ENCODE measurements at places on chromosomes 2 and 18.

- DNase-seq, result no peak
These were observed 43.2 kb upstream of the SPATS2L start for GRCh38 chr2:200263279-200263678.

GRCh38 chr2:140744379-140744778 is 1386.4 kb downstream of the LRP1B start:
- DNase-seq, result no peak

DNA sequence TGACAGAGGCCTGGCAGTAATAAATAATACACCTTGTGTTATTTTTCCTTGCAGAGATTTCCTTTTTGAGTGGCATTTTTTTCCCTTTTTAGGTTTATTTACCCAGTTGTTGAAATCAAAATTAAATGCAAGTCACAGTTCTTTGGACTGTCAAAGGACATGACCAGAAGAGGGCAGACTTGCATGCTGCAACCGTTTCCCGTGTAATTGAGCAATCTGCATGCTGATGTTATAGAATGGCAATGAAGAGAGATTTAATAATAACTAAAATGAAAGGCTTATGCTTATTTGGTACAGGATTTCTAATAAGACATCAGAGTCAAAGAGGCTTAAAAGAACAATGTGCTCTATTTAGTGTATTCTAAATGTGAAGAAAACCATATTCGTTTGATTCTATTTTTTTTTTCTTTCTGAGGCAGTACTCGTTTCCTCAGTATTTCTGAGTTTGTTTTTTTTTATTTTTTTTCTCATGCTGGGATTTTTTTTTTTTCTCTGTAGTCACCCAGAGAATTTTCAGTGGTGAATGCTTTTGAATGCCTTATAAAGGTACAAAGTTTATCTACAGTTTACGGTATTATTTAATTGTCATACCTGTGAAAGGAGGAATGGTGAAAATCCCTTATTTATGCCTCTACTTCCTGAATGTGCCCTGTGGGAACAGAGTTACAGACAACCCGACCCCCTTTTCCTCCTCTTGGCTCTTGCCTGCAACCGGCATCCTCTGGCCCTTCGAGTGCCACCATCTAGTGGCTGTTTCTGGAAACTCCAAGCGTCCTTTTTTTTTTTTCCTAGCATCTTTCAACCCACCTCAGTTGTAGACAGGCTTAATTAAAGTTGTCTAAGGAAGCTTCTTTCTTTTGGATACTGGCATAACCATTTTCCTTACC is 368.5 kb downstream of the LRRTM1 start:
- peak; percentile 72 for DNase-seq

- no peak for DNase-seq
These were observed 82.0 kb downstream of the SMAD7 start for GRCh38 chr18:48868468-48869466.

- DNase-seq, result peak; percentile 80
These were observed 256.6 kb downstream of the LOXHD1 start for GRCh38 chr18:46400449-46400848.

DNA sequence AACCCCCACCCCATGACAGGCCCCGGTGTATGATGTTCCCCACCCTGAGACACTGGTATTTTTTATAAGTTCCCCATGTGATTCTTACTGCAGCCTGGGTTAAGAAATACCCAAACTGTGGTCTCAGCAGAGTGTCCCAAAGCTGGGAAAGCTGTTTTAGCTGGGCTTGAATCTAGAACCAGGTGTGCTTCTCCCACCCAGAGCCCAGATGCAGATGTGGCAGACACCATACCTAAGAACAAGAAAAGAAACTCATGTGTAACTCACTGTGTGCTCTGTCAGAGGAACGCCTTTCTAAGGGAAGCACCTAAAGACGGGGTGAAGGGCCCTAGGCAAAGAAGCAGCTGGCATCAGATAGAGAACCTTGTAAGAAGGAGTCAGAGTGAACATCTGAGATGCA is 23.9 kb downstream of the DOK1 start:
- no peak for DNase-seq

- no peak for DNase-seq
These were observed 74.3 kb upstream of the MMADHC start for GRCh38 chr2:149661844-149662243.

DNA sequence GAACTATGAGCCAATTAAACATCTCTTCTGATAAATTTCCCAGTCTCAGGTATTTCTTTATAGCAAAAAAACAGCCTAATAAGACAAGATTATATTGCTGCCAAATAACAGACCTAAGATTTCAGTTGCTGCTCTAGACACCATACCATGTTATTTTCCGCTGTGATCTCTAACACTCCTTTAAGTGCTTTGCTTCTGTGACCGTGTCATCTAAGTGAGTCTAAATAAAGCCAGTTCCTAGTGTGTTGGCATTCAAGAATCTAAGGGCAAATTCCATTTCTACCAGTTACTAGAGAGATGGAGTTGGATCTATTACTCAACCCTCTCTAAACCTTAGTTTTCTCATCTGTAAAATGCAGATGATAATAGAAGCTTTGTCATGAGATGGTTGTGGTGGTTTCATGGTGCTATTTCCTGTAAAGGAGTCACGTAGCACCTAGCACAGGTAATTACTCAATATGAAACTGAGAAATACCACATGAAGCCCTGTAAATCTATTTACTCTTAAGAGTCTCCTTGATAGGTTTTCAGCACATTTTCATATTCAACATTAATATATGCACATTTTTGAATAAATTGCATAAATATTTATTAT is 40.5 kb downstream of the SPHKAP start:
- no peak for DNase-seq

DNA sequence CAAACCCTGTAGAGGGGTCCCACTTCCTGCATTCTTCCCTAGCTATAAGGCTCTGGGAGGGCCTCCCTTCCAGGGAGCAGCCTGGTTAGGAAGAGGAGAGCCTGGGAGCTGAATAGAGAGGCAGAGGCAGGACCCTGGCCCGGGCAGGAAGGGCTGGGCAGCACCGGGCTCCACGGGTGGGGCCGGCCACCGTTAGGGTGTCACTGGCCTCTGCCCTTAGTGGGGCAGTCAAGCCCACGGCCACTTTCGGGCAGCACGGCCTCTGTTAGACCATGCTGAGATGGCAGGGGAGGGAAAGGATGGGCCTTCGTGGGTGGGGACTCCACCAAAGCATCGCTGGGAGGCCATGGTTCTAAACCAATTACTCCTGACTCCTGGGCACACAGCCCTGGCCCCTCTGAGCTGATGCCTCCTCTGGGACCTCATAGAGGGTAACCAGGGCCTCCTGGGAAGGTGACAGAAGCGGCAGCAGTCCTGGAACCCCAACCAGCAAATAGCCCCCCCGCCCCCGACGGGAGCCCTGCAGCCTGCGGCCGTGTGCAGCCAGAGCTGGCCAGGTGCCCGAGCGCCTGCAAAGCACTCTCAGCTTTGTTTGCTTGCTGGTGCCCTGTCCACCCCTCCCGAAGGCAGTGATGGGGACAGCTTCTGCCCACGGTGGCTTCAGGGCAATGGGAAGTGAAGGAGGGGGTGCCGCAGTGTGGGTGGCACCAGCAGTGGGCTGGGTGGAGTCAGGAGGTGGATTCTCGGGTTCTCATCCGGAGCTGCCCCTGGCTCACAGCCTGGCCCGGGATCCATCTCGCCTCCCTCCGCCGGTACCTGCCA is 16.3 kb upstream of the HPCAL1 start:
- no peak for DNase-seq

- DNase-seq, result no peak
These were observed 17.8 kb downstream of the IL1F10 start for GRCh38 chr2:113085542-113085941.

GRCh38 chr2:240440251-240440650 is 4.8 kb downstream of the GPC1 start:
- no peak for DNase-seq

- DNase-seq, result no peak
These were observed 15.8 kb downstream of the LCT start for GRCh38 chr2:135821190-135821589.

DNA sequence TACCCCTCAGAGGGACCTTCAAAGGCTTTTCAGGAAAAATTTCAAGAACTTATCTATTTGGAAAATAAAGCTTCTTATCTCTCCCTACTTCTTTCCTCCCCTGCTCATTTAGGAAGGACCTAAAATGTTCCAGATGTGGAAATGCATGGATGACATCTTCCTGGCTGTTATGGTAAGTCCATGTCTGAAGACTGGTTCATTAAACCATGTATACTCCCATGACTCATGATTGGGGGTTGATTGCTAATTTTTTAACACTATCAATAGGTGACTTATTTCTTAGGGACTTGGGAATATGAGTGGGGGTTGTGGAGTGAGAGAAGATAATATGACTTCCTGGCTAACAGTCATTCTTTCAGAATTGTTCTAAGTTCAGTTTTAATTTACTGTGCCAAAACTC is 104.0 kb upstream of the PARD3B start:
- DNase-seq, result no peak

DNA sequence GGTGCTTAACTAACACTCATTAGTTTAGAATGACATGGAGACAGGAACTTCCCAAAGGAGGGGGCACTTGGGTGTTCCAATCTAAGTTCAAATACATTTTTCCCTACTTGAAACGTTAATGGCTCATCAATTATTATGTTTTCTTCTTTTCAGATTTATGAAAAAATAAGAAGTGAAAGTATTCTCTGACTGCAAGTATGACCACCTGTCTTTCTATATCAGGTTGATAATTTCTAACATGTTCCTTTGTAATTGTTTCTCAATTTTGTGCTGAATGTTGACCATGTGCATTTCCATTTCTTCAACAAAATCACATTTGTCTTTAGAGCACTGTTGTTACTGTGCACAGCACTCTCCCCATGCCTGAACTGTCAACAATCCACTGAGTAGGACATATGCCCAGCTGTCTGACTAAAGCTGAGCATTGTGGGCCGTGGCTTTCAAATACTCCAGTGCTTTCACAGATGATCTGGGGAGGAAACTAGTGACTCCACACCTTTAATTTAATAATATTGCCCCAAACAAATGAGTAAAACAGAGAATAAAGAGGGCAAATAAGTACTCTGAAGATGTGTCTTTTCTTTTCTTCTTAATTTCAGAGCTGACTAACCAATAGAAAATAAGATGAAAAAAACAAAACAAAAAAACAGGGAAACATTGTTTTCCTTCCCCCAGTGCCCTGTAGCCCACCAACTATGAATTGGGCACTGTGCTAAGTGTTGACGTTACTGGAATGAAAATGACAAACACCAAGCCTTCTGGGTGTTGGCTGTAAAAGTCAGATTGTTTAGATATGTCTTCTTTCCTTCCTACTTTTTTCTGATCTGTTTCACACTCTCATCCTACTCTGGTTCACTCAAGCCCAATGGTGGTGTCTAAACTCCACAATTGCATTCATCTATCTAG is 16.0 kb downstream of the LANCL1 start:
- no peak for DNase-seq

DNA sequence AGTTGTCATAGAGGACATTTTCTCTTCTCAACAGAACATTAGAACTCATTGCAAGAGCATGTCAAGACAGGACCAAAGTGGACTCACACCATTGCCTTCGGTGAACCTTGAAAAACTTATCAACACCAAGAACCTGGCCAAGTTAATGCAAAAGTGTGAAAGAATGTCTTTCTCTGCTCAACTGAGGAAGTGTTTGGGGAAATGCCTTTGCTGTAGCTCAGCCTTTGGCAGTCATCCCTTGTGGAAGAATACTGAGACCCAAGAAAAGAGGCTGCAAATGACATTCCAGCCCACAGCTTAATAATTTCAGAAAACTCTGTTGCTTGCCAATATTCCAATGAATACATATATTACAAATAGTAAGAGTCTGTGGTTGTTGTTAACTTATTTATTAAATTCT is 728.8 kb upstream of the PIK3C3 start:
- no peak for DNase-seq

GRCh38 chr2:66526180-66526579 is 91.3 kb downstream of the MEIS1 start:
- DNase-seq, result no peak

GRCh38 chr2:172927641-172928357 is 147.8 kb upstream of the MAP3K20 start:
- DNase-seq, result no peak

GRCh38 chr2:201847481-201847880 is 41.1 kb downstream of the CDK15 start:
- DNase-seq, result no peak

GRCh38 chr2:133821107-133821760 is 253.0 kb upstream of the NCKAP5 start:
- DNase-seq, result no peak

GRCh38 chr2:170930131-170930990 is 1.3 kb downstream of the GORASP2 start:
- peak; percentile 38 for DNase-seq

- DNase-seq, result no peak
These were observed 16.0 kb upstream of the TMEM37 start for GRCh38 chr2:119415630-119416029.

DNA sequence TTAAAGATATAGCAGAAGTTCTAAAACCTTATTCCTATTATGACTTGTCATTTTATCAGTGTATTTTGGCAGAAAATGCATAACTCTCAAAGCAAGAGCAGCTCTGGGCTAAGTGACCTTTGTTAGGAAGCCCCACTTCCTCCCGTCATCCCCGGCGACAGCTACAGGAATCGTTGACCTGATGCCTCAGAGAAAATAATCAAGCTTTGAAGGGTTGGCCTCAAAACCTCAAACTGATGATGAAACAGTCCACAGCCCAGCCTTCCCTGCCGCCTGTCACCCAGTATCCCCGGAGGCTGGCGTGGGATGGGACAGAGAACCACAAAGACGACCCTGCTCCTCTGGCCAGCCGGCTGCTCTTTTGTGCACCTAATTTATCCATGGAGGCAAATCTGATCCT is 65.3 kb downstream of the KCNF1 start:
- no peak for DNase-seq

GRCh38 chr2:71779774-71780105 is 326.4 kb downstream of the DYSF start:
- DNase-seq, result no peak

DNA sequence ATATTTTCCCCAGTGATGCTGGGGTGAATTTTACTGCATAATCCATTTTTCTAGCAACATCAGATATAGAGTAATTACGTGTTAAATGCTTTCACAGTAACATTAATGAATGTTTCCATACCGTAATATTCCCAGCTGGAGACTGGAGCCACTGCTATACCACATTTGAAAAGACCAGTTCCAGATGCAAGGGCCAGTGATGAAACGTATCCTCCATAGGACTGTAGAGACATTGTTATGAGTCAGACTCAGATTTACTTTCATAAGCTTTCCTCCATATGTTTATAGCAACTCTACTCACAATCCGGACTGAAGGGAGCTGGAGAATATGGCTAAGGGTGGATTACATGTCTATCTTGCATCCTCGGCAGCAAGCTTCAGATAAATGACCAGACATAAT is 22.7 kb upstream of the GCG start:
- DNase-seq, result no peak

GRCh38 chr2:217756375-217757107 is 246.3 kb downstream of the TNS1 start:
- peak; percentile 38 for DNase-seq

GRCh38 chr2:48849770-48850169 is 94.2 kb upstream of the LHCGR start:
- DNase-seq, result no peak

GRCh38 chr2:49265471-49265870 is 111.2 kb upstream of the FSHR start:
- DNase-seq, result no peak

DNA sequence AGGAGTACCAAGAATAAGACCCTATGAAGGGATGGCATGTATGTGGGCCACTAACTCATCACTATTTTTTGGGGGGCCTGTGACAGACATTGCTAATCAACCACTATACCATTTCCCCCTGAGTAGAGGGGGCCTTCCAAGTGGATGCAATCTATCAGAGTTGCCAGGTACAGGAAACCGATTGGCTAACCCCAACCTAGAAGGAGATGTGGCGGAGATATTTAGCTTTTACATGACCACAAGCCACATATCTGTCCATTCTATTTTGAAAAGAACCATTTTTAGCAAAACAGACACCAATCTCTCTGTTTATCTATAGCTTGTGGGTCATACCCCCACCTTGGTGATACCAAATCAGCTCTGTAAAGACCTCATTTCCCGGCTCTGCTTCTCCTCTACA is 51.0 kb downstream of the PAX8 start:
- DNase-seq, result no peak
